ENCODE measurements at places on chromosomes 7 and 10.

DNA sequence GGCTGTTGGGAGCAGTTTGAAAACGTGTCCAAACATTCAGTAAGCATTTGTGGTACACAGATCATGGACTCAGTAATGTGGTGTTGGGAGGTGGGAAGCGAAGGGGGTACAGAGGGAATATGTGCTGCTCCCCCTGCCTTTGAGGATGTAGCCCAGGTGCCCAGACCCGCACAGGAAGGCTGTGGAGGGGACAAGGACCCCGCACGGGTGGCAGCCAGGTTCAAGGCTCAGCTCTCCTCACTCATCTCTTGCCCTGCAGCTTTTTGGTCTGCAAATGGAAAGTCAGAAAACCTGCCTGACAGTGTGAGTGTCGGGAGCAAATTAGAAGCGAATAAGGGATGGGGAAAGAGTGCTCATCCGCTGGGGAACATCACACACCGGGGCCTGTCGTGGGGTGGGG, 27.3 kb upstream of the EN2 start:
- no peak for DNase-seq

- no peak for DNase-seq
Measured at GRCh38 chr10:102283890-102284289, 38.6 kb downstream of the GBF1 start.

- DNase-seq = no peak
Measured at GRCh38 chr10:35581655-35582054, 23.5 kb upstream of the GJD4 start.

DNA sequence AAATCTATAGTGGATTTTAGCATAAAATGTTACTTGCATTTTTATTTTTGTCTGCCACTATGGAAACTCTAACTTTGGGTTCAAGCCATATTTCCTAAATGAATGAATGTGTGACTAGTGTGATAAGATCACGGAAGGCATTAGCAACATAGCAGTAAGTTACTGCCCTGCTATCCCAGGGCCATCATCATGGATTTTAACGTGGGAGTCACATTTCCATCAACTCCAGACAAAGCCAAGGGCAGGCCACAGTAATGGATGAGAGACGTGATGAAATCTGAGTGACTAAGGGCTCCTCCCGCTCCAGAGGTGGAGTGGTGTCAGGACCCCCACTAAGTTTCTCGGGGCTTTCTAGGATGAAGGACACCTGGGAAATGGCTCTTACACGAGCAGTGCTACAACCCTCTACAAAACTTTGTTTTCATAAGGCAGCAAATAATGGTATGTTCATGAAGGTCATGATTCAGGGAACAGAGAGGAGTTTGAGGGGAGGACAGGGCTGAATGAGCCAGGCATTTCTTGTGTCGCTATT, 34.3 kb downstream of the C10orf120 start:
- no peak for DNase-seq

DNA sequence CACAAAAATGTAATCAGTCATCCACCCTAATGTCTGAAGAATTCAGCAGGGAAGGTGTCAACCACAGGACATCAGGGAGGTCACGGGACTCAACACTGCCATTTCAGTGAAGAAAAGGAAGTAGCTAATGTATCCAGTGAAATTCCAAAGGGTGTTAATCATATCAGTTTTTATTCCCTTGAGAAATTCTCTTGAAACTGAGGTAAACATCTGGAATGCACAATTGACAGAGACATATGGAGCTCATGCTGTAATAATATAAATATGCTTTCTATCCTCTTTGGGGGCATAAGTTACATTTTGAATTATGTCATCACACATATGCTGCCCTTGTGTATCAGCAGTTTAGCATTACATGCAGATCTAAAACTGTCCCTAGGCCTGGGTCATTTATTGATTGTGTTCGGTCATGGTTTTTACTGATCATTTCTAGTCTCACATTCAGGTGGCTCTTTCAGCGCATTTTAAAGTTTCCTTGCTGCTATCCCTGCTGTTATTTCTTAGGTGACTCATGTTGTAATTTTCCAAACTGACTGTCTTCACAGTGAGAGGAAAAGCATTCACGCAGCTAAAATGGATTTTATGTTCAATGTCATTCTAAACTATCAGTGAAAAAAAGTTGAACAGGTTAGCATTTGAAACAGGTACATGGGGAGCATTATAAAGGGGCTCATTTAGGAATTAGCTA, 273.9 kb downstream of the TSPAN12 start:
- no peak for DNase-seq

- DNase-seq = no peak
Measured at GRCh38 chr10:122657255-122657654, 42.4 kb downstream of the C10orf120 start.

GRCh38 chr10:124717041-124717757, 27.0 kb downstream of the FAM53B start:
- DNase-seq = no peak

GRCh38 chr10:115654961-115655360, 561.8 kb downstream of the ATRNL1 start:
- DNase-seq = no peak

- no peak for DNase-seq
Measured at GRCh38 chr10:70908406-70909296, 20.3 kb upstream of the PCBD1 start.
